ENCODE measurements at places on chromosomes 2 and 18.

GRCh38 chr18:59837586-59837985 lies 62.2 kb upstream of the PMAIP1 start:
- peak; percentile 32 for DNase-seq

DNA sequence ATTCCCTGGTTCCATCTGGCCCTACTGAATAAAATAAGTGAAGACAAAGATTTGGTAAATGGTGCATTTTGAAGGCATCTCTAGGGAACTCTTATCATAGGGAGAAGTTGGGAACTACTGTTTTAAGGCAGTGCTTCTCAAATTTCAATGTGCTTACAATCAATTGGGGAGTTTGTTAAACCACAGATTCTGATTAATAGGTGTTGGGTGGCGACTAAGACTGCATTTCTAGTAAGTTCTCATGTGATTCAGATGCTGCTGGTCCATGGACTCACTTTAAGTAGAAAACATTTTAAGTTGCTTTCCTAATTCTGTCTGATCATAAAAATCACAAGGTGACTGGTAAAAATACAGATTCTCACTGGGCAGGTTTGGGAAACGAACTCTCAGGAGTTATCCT lies 14.6 kb downstream of the FARSB start:
- DNase-seq = no peak

GRCh38 chr2:74587664-74588277 lies 33.3 kb downstream of the DOK1 start:
- peak; percentile 51 for DNase-seq

- DNase-seq = no peak
Measured at GRCh38 chr18:3886575-3887322, 436.8 kb downstream of the TGIF1 start.

DNA sequence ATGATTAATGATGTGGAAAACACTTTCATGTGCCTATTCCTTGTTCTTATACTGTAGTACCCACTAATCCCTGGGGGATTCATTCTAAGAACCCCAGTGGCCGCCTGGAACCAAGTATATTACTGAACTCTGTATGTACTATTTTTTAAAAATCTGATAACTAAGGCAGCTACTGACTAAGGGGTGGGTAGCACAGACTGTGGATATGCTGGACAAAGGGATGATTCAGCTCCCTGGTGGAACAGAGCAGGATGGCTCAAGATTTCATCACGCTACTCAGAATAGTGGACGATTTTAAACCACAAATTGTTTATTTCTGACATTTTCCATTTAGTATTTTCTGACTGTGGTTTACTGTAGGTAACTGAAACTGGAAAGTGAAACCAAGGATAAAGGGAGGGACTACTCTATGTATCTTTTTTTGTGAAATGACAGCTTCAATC lies 41.8 kb upstream of the CDC42EP3 start:
- DNase-seq = no peak

- no peak for DNase-seq
Measured at GRCh38 chr2:58521803-58522554, 280.9 kb upstream of the FANCL start.

- peak; percentile 36 for DNase-seq
Measured at GRCh38 chr2:132547090-132547687, 122.8 kb downstream of the LYPD1 start.

DNA sequence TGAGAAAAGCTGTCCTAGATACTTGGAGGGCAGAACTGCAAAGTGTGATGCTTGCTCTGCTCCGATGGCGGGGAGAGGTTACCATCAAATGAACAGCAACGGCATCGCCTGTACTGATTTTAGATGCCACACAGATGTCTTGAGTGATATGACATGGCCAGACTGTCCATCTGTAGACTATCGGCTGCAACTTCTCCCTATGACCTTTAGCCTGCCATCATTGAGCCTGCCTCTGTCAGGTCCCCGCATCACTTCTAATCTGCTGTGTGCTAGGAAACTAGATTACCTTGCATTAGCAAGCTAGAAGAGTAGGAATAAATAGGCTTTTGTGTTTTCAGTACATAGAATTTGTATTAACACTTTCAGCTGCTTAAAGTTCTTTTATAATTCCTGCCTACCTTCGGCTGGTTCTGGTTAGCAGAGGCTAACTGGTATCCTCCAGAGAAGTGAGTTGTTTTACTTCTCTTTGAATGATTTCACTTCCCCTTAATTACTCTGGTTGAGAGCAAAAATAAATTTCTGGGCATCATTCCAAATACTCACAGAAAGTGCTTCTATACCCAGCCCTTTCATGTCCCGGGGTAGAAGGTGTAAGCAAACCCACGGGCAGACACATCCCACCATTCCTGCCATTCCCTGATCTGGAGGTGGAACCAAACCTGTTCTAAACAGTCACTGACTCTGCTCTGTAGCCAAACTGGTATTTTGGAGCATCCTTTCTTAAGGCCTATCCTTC lies 24.0 kb downstream of the GAREM2 start:
- no peak for DNase-seq

GRCh38 chr2:468648-469336 lies 180.9 kb upstream of the ALKAL2 start:
- no peak for DNase-seq

- DNase-seq = no peak
Measured at GRCh38 chr18:57687970-57688369, 66.3 kb upstream of the NARS1 start.

GRCh38 chr2:240434728-240435456 lies 571 bp upstream of the GPC1 start:
- DNase-seq = no peak

GRCh38 chr2:177930916-177931315 lies 141.7 kb downstream of the PDE11A start:
- DNase-seq = no peak

GRCh38 chr2:163690896-163691295 lies 44.9 kb downstream of the FIGN start:
- DNase-seq = no peak

GRCh38 chr2:30188292-30188691 lies 41.5 kb downstream of the YPEL5 start:
- DNase-seq = no peak

GRCh38 chr2:169732583-169733358 lies 861 bp upstream of the KLHL23 start:
- peak; percentile 42 for DNase-seq

GRCh38 chr2:197322724-197323720 lies 12.4 kb upstream of the ANKRD44 start:
- DNase-seq = no peak

- DNase-seq = no peak
Measured at GRCh38 chr2:122163617-122164016, 408.2 kb downstream of the TSN start.

GRCh38 chr2:17573085-17573803 lies 32.7 kb downstream of the VSNL1 start:
- no peak for DNase-seq

GRCh38 chr2:15769235-15769634 lies 171.1 kb upstream of the MYCN start:
- no peak for DNase-seq

DNA sequence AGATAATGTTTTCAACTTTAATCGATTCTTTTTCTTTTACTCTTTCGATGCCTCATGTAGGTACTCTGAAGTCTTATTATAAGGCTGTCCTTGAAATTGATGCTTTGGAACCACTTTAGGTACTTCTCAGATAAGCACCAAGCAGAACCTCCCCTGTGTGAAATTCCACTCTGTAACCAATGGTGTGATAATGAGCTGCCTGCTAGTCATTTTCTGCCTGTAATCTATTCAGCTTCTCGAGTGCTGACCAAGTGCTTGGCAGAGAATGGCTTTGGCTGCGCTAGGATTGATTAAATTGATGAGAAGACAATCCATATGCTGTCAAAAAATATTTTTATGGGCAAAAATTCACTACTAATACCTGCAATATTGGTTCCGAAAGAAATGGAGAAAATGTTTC lies 132.1 kb upstream of the STON1 start:
- DNase-seq = no peak

DNA sequence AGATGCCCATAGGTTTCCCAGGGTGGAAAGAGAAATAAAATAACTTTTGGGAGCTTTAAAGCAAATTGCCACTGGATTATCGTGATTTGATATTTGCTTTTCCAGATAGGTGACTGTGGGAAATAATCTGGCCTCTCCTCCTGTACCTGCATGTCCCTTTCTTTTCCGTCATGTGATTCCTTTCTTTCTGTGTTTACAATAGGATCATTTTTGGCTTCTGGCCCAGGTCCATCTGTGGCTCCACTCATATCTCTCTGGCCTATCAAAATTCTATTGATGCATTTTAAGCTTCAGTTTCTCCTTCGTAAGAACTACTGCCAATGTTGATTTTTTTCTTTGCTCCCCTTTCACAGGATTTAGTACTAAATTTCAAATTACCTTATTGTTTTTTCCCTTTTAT lies 153.6 kb downstream of the CCDC85A start:
- no peak for DNase-seq

- DNase-seq = no peak
Measured at GRCh38 chr2:98127229-98127989, 40.4 kb downstream of the VWA3B start.

GRCh38 chr2:239035361-239035814 lies 187.5 kb downstream of the TWIST2 start:
- peak; percentile 95 for DNase-seq

- DNase-seq = peak; percentile 5
Measured at GRCh38 chr2:189951791-189952535, 110.6 kb downstream of the MSTN start.

- DNase-seq = no peak
Measured at GRCh38 chr2:46328291-46328690, 31.1 kb downstream of the EPAS1 start.

GRCh38 chr2:112648081-112648480 lies 2.3 kb downstream of the SLC20A1 start:
- no peak for DNase-seq

DNA sequence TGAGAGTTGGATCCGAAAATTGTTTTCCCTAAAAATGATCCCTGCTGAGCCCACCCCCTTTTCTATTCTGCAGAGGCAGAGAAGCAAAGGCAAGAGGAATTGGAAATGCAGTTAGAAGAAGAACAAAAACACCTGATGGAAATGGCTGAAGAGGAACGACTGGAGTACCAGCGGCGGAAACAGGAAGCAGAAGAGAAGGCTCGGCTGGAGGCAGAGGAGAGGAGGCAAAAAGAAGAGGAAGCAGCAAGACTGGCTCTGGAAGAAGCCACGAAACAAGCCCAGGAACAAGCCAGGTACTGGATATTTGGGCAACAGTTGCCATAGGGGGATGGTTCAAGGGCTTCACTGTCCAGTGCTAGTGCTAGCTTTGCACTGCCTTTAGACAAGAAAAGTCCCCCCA lies 41.7 kb downstream of the SUMO1 start:
- DNase-seq = no peak

GRCh38 chr2:65550246-65550645 lies 117.8 kb upstream of the SPRED2 start:
- DNase-seq = no peak

DNA sequence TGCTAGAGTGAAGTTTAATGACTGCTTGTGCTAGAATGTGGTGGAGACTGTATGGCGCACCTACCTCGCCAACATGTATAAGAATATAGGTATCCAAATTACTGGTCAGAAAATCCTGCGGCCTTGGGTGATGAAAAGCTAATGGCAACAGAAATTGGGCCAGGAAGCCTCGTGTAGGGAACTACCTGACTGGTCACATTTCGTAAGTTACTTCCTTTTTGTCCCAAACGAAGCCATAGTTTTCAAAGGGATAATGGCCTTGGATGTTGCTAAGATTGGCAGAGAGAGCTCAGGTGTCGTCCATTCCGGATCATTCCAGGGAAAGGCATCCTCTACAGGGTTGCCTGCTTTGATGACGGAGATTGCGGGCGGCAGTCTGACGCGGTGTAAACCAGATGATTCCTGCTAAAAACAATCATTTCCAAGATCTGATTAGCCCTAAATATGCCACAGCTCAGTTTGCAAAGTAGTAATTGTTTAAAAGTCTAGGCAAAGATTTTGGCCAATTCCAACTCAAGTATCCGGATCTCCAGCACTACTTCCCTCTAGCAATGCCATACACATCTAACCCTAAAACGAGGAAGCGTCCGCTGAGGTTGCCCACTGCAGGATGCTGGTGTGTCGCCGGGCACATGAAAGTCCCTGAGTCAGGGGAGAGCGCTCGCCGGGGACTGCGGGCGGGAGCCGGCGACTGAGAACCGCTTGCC lies 708 bp upstream of the MALT1 start:
- no peak for DNase-seq

GRCh38 chr2:46847185-46847710 lies 68.4 kb downstream of the MCFD2 start:
- no peak for DNase-seq

- no peak for DNase-seq
Measured at GRCh38 chr2:11104794-11105660, 50.2 kb upstream of the SLC66A3 start.

DNA sequence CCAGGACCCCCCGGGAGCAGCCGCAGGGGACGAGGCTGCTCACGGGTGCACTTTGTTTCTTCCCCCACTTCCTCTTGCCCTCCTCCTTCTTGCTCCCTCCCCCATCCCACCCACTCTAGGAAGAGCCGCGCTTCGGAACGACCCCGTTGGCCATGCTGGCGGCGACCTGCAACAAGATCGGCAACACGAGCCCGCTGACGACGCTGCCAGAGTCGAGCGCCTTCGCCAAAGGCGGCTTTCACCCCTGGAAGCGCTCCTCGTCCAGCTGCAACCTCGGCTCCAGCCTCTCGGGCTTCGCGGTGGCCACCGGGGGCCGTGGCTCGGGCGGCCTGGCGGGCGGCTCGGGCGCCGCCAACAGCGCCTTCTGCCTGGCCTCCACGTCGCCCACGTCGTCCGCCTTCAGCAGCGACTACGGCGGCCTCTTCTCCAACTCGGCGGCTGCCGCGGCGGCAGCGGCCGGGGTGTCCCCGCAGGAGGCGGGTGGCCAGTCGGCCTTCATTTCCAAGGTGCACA lies 1.3 kb downstream of the SP9 start:
- no peak for DNase-seq

GRCh38 chr18:51397347-51397962 lies 200.0 kb upstream of the MEX3C start:
- no peak for DNase-seq

DNA sequence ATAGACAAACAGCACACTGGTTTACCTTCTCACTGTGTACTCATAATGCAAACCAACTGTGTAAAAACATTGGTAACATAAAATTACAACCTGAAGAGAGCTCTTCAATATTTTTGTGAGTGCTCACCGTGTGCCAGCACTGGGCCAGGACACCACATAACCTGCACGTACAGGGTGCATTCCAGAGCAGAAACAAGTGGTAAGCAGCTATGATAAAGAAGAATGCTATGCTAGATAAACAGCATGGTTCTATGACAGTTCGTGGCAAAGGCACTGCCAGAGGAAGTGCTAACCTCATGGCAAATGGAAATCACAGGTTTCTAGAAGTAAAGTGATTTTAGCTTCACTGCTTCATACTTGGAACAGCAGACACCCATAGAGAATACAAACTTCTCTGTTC lies 343.5 kb downstream of the MTX2 start:
- DNase-seq = no peak

DNA sequence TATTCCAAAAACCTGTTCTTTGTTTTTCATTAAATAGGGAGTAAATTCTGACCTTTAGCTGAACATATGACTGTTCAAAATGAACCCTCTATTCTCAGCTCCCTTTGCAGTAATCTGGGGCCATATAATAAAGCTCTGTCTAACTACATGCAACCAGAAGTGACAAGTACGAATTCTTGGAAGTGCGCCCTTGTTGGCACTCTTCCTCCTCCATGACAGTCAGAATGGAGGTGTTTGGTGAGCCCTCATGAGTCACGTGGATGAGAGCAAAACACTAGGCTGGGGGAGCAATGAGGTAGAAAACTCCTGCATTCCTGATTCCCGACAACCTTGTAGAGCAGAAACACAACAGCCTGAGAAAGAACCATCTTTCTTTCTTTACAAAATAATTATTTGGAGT lies 552.9 kb downstream of the FBXO15 start:
- no peak for DNase-seq

All from HuH-7 (cell line).